ENCODE measurements at places on chromosomes 3 and 15. TPM values are rescaled to one million over a fixed set of nuclear protein-coding genes. Genes with fewer than 3 reads are reported as not detected.

- DNase-seq, result peak; percentile 50
These were observed 262.1 kb downstream of the IGSF11 start for GRCh38 chr3:118772547-118773011.

DNA sequence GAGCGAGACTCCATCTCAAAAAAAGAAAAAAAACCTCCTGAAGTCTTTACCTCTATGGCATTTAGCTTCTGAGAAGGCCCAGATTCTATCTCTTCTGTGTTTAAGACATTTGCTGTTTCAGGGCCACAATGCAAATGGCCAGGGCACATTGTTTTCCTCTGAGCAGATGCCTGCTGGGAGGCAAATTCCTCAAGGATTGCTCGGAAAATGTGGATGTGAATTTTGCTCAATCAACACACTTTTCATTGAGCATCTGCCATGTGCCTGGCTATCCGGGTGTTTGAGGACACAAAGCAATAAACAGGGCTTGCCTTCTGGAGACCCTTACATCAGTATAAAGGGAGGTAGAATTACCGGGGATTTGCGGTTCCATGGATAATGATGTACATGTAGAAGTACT, 20.0 kb downstream of the TRIM71 start:
- no peak for DNase-seq

DNA sequence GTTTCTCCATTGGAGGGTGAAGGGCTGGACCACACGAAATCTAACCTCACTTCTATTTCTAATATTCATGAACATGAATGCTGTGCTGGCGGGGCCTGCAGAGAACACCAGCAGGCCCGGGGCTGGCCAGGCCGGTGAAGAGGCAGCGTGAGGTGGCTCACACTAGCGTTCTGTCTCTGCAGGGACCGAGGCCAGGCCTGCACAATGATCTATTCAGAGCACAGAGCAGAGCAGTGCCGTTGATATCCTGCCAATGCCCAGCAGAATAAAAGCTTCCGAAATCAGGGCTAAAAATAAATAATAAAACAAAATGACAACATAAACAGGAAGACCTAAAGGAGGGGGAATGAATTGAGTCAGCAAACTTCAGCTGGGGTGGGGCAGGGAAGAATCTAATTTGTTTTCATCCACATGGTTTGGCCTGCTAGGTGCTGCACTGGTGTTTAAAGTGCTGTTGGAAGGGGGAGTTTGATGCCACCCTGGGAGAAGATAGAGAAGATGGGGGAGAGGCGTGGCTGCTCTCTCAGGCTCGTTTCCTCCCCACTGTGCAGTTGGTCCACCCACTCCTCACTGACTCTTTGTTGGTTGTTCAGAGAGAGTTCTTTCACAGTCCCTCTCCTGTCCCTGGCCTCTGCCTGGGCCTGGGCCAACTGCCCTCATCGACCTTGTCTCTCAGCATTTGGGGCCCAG, 837.1 kb downstream of the AGBL1 start:
- peak; percentile 72 for DNase-seq

- peak; percentile 53 for DNase-seq
These were observed 86.7 kb upstream of the IQSEC1 start for GRCh38 chr3:13159890-13160289.

DNA sequence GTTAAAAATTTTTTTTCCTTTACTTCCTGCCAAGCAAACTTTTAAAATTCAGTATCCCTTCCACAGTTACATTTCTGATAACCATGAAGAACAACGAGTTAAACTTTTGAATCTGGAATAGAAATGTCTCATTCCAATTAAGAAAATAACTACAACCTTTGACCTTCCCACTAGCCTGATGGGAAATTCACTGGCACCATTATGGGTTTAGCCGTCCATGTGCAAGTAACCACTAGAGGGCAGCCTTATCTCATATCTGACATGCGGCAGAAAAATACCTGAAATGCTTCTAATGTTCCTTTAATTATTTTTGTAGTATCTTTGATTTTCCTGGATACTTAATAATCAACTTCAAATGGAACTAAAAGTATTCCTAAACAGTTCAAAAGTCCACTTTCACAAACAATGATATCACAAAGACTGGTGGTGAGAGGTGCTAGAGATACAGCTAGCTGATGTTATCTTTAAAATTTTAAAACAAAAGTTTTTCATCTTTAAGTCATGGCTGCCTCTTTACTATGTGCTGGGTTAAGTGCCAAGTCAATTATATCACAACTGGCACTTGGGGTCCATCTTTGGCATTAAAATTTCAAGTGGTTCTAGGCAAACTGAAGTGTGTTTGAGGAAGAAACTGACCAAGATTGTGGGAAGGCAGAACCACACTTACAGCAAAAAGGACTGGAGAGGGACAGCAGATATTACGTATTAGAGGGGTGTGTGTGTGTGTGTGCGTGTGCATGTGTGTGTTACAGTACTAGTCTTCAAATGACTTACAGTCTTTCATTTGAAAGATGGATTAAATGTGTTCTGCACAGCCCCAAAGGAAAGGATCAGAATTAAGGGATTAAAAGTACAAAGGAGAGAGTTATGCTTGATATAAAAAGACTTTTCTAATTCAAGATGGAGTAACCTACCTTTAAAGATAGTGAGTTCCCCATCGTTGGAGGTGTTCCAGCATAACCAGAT, 107.1 kb upstream of the ICE2 start:
- DNase-seq, result peak; percentile 58

DNA sequence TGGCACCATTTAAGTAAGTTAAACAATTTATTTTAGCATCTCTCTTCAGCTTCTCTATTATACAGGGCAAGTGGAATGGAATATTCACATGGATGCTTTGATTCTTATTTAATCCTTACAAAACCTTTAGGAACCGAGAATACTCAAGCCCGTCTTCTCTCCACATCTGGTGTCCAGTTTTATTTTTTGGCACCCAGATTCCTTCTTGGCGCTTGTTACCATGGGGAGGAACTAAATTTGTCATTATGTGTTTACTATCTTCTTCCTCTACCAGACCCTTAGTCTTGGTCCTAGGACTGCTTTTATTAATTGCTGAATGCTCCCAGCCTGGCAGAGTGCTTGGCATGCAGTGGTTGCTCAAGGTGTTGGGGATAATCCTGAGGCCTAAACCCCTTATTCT, 138.8 kb downstream of the CACNA2D3 start:
- no peak for DNase-seq

DNA sequence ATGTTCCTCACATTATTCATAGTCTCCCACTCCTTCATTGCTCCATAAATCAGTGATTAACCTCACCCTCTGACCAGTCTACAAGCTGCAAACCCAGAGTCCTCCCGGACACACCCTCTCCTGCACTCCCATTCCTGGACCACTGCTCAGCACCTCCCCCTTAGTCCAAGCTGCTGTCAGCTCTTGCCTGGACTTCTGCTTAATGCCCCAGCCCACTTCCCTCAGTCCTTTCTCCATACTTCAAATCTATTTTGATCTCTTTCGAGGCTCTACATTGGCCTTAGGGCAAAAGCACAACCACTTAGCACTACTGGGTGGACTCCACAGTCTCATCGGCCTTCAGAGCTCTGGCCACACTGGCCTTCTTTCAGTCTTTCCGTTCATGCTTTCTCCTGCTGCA, 79.4 kb upstream of the FAM98B start:
- DNase-seq, result no peak

DNA sequence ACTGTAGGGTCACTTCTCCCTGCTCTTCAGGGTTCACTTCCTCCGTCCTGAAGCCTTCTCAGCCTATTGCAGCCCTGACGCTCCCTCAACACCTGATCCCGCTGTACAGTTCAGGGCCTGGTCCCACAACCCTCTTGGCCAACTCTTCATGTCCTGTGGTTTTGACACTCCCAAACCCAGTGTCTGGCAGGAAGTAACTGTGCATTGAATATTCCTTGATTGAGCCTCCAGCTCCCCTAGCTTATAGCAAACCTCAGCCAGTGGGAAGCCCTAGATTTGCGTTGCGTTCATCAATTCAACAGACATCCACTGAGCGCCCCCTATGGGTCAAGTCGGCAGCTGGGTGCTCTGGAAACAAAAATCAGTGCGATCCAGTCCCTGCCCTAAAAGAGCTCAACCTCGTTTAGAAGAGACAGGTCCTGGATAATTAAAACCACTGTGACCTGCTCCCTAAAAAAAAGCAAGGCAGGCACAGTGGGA, 13.5 kb downstream of the UBAP1L start:
- peak; percentile 24 for DNase-seq

DNA sequence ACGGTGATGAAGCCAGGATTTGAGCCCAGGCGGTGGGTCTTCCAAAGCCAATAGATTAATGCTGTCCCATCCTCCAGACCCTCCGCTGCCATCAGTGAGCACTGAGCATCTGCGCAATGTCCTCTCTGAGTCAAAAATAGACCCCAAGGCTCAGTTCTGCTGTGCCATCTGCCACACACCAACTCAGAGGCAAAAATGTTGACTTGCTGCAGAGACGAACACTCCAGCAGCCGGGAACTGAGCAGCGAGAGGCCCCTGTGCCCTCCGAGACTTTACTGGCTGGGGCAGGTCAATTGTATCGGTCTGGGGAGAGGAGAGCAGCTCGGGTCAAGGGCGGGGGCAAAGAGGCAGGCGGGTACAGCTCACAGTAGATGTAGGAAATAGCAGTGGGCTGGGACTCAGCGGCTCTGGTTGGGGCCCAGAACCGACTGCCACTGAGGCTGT, 41.5 kb upstream of the ATP2B2 start:
- no peak for DNase-seq

DNA sequence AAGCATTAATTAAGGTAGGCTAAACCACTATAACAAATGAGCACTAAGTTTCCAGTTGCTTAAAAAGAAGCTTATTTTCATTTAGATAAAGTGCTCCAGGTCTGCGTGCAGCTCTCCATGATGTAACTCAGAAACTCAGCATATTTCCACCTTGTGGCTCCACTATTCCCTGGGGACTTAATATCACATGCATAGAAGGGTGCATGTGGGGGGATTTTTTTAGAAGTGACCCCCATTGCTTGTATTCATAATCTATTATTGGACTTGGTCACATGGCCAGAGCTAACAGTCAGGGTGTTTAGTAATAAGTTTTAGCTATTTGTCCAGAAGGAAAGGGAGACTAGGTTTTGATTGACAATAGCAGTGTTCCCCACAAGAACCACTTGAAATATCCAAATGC, 86.8 kb downstream of the TMCO5A start:
- DNase-seq, result no peak

FSIP1 gene
- 2.1 TPM for total RNA-seq

SLC35G2 gene
- 21.7 TPM for total RNA-seq

ZKSCAN7 gene
- 5.8 TPM for total RNA-seq

NRROS gene
- total RNA-seq, result 2.7 TPM

RAB6B gene
- 0.29 TPM for total RNA-seq

Data from RPMI7951 (cell line).